T-helper 9 cell (primary cell): ENCODE measurements at places on chromosomes 6 and 20.

- no peak for DNase-seq
These were observed 52.9 kb downstream of the TRMT11 start for GRCh38 chr6:126039284-126039683.

DNA sequence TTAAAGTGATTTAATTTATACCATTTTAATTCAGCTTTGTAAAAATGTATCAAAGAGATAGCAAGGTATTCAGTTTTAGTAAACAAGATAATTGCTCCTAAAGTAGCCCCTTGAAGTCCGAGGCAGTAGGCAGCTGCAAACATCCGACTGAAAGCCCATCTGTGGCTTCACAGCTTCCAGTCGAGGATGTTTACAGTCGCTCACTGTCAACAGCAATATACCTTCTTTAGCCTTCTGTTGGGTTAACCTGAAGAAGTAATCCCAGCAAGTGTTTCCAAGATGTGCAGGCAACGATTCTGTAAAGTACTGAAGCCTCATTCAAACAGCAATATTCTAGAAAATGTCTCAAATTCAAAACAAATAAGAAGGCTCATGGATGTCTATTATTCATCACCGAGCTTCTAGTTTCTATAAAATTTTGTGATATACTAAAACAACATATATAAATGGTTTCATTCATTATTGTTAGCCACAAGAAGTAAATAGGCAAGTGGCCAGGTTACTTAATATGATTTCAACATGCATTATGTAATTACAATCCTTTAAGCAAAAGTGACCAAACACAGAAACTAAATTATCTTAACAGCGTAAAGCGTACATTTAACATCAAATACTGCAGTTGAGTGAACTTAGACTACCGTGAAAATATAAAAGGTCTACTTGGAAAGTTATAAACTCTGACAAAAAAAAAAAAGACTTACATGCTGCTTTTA lies 115.0 kb downstream of the OGFRL1 start:
- no peak for DNase-seq

DNA sequence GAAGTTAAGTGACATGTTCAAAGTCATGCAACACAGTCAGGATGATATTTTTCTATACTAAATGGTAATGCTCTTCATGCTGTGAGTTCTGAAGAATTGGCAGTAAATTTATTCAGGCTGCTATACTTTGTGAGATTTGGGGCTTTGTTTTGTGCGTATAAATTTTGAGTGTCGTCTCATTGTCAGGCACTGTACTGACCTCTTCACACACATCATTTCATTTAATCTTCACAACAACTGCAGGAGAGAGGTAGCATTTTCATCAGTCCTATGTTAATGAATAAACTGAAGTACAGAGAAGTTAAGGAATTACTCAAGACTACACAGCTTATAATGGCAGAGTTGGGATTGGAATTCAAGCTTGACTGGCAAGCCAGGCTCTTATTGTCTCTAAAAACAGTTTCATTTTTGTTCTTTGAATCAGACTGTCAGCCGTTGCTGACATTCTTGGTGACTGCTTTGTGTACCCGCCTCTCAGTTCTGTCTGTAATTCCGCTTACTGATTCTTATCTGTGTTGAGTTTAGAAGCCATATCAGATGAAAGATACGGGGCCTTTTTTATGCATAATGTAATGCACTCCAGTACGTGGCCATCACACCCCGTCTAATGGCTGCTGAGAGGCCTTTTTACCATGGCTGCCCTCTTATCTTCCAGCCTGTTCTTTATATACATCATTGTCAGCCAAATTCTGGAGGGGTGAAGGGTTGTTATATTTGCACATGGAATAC lies 274.9 kb downstream of the UTRN start:
- no peak for DNase-seq

DNA sequence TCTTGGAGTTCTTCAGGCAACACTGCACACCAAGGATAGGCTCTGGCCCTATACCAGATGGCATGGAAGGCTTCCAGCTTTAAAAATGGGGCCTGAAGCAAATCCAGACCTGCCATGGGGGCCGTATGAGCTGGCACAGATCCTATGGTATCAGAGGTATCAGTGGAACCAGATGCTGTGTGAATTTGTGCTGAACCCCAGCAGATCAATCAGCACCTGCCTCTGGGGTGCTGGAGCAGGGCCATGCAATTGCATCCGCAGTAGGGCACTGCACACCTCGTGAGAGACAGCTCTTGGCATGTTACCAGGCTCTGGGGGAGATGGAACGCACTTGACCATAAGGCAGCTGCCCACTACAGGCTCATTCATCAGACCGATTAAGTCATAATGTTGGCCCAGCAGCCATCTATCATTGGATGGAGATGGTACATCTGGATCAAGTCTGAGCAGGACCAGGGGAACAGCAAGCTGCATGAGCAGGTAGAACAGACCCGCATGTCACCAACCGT lies 221.5 kb downstream of the MYLK4 start:
- no peak for DNase-seq

DNA sequence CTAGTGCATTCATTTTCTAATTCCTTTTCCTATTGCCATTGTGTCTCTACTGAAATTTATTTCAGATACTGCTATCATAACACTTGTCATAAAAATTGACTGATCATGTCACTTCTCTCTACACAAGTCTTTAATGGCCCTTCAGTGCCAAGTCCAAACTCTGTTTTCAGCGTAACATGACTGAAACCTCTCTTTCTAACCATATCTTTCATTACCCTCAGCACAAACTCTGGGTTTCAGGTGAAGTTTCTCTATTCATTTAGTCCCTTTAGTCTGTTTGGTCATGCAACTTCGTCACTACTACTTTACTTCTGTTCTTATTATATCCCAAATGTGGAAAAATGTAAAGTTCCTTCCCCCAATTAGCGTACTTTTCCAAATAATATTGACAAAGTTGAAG lies 234.9 kb downstream of the OGFRL1 start:
- no peak for DNase-seq

GRCh38 chr6:129320892-129321291 lies 389.1 kb downstream of the ARHGAP18 start:
- DNase-seq = no peak

- no peak for DNase-seq
These were observed 3.7 kb downstream of the RAD21L1 start for GRCh38 chr20:1229541-1229940.

GRCh38 chr6:140825731-140826130 lies 1307.0 kb upstream of the GJE1 start:
- no peak for DNase-seq

- no peak for DNase-seq
These were observed 11.6 kb downstream of the TP53RK start for GRCh38 chr20:46677608-46678007.

- no peak for DNase-seq
These were observed 90.3 kb downstream of the LY86 start for GRCh38 chr6:6678811-6679210.

- DNase-seq = peak; percentile 4
These were observed 154.5 kb downstream of the HACE1 start for GRCh38 chr6:104705095-104705707.

GRCh38 chr6:149419696-149420404 lies 19.8 kb downstream of the SUMO4 start:
- DNase-seq = no peak

GRCh38 chr6:28585335-28585734 lies 59.7 kb downstream of the GPX5 start:
- DNase-seq = no peak

- DNase-seq = no peak
These were observed 165.8 kb downstream of the KIF16B start for GRCh38 chr20:16407251-16408067.

- no peak for DNase-seq
These were observed 25.8 kb upstream of the BRPF3 start for GRCh38 chr6:36170704-36171103.

DNA sequence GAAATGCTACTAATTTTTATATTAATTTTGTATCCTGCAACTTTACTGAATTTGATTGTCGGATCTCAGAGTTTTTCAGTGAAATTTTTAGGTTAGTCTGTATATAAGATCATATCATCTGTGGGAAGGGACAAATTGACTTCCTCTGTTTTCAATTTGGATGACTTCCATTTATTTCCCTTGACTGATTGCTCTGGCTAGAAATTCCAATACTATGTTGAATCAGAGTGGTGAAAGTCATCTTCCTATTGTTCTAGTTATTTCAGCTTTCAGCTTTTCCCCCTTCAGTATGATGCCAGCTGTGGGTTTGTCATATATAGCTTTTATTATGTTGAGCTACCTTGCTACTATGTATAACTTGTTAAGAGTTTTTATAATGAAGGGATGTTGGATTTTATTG lies 771.2 kb downstream of the KIF16B start:
- DNase-seq = no peak

GRCh38 chr20:38590676-38591473 lies 9.9 kb downstream of the ADIG start:
- DNase-seq = no peak

DNA sequence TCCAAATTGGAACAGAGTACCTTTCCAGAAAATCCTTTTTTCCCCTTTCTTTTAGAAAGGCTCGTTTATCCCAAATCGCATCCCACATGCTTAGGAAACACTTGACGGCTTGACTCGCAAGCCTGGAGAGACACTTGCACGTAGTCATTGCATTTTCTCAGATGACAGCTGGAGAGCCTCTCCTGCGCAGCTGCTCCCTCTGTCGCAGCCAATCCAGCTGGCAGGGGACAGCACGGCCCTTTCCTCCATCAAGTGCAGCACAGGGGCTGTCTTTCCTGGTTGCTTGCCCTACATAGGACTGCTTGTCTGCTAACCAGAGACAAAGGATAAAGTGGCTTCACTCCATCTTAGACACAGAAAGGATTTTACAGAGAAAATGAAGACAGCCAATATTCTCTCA lies 77.6 kb upstream of the RGS17 start:
- no peak for DNase-seq

GRCh38 chr20:53837126-53837826 lies 233.1 kb downstream of the BCAS1 start:
- DNase-seq = no peak

- DNase-seq = no peak
These were observed 34.3 kb downstream of the C6orf89 start for GRCh38 chr6:36920049-36920448.

- DNase-seq = no peak
These were observed 46.1 kb downstream of the LYRM4 start for GRCh38 chr6:5214570-5215052.

DNA sequence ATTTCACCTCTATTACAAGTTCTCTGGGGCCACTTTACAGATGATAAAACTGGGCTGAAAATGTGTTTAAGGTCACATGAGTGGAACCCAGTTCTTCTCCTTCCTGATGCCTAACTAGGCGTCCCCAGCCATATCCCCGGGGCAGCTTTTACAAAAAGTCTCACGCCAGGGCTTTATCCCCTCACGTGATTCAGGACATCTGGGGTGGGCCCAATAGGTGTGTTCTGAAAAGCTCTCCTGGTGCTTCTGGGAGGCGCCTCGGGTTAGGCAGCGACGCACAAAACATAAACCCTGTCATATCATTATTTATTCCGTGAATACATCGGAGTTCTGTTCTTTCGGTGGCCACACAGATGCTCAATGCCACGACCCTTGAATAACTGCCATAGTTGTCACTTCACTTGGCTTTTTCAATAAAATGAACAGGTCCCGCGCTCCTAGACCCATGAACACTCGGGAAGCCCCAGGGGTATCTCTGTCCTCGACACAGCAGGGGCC lies 32.1 kb downstream of the SF3B5 start:
- no peak for DNase-seq
